ENCODE measurements at places on chromosomes 4 and X.

GRCh38 chr4:74583757-74584156 is 138.8 kb downstream of the AREG start:
- DNase-seq, result no peak

DNA sequence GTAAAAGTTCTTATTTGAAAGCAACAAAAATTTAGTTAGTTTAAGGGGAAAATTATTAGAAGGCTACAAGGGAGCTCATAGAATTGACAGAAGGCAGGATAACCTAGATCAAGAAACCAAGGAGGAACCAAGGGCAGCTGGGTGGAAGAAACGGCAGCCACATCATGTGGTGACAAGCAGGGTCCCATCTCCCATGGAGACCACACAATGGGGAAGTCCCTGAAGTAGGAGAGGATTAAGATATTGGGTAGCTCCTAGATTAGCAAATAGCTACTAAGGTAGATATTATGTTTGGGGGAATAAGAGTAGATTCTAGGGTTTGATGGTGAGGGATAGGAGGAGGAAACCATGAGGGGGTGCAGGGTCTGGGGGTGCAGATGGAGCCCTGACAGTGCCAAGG is 48.0 kb upstream of the TMEM154 start:
- DNase-seq, result no peak

DNA sequence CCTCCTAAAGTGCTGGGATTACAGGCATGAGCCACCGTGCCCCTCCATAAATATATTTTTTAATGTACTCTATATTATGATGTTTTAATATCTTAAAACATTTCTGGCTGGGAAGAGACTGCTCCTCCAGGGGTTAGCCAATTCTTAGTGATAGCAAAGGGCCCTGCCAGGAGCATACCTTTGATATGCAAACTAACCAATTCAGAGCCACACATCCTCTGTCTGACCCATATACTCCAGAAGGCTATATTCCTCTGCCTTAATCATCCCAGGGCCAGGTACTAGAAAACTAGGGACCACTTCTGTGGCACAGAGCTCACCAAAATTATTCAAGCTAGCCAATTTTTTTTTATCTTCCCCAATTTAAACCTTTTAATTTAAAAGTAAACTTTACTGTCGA is 43.6 kb upstream of the BEX4 start:
- no peak for DNase-seq

DNA sequence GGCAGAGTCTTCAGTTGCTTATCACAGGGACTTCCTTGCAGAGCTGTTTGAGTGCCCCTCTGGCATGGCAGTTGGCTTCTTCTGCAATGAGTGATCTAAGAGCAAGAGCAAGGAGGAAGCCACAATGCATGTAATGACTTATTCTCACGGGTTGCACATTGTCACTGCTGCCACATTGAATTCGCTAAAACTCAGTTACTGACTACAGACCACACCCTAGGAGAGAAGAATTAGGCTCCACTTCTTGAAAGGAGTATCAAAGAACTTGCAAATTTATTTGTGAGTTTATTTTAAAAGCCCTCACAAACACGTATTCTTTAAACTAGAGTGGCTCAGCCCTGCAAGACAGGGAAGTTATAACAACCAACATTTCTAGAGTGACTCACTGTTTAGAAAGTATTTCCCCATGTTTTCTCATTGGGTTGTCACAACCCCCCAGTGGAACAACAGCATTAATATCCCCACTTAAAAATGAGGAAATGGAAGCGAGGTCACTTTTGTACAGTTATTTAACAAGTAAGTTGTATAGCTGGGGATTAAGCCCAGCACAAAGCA is 32.4 kb upstream of the RBPJ start:
- no peak for DNase-seq

DNA sequence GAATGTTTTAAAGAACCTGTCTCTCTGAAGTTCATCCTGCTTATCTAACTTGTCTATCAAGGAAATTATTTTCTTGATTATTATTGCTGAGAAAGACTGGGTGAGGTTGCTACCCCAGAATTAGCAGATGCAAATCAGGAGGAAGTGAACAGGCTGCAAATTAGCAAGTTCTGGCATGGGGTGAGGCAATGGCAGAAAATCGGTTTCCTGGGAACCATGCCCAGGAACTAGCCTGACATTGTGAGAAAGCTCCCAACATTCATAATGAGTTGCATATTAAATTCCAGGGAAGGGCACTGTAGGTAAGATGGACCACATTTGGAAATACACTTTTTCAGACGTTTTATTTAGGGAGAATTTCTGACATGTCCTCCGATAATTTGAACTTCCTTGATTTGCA is 11.6 kb downstream of the ARSF start:
- no peak for DNase-seq

Measured in LoVo (cell line).